ENCODE measurements at places on chromosomes 7 and 10.

DNA sequence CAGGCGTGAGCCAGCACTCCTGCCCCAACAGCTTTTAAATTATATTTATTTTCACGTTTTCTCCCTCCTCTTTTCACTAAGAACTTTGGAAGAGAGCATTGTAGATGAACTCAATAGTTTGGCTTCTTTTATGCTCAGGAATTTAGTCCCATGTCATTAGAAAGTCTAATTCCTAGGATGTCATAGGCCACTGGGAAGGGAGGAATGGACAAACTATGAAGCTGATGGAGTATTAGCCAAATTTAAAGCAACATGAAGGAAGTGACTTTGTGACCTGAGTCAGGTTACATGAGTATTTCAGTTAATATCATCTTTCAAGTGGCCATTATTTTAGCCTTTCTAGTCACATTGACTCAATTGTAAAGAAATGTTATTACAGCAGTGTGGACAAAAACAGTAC, 18.0 kb upstream of the OPN4 start:
- DNase-seq, result no peak

DNA sequence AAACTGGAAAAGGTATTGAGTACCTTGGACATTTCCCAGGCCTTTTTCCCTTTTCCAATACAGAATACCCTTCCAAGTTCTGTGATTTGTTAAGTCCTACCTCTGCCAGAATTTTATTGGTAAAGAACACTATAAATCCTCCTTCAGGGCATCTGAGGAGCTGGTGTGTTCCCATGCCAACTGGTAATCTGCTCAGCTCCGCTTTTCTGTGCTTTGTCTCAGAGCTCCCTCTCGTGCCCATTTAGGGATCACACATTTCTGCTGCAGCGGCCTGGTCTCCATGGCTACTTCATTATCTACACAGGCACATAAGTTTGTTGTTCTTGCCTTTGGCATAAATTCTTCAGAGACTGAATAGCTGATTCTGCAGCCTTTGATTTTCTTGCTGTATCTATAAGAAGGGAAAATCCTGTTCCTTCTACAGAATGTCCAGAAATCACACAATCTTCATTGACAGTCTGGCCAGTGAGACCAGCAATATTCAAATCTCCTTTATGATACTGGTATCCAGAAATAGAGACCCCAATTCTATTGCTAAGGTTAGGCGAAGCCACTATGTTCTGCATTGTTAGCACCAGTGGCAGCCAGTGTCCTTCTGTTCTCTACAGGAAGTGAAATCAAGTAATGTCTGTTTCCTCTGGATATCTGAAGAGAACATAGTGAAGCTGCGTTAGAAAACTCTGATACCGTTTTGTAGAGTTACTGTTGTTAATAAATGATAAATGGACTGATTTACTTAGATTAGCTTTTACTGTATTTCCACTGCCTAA, 51.9 kb downstream of the DENND11 start:
- peak; percentile 90 for DNase-seq

GRCh38 chr7:142790056-142790455, 19.3 kb downstream of the PRSS2 start:
- DNase-seq, result no peak

- DNase-seq, result no peak
Observed at GRCh38 chr10:118518095-118518494, 77.4 kb downstream of the PRLHR start.

DNA sequence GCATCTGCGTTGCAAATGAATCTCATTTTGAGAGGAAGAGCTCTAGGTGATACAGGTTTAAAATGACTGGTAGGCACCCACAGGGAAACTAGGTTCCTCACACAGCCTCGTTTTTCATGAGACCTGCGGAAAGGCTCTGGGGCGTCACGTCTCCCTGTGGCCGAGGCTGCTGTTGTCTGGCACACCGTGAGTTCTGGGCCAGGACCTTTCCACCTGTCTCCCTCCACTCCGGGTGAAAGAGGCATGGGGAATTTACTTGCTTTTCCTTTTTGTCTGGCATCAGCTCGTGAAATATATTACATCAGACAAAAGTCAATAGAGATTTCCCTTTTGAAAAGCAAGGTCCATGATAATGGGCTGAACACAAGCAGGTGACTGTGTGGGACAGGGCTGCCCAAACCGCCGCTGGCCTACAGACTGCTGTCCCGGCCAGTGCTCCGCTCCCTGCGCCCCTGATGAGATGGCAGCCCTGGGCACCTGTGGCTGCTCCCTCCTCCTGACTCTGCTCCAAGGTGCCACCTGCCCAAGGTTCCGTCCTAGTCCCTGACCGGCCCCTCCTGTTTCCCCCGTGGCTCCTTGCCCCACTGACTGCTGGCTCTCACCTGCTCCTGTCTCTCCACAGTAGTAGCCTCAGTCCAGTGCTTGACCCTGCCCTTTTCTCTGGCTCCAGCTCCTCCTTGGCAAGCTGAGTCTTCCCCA, 109.6 kb downstream of the NKX6-2 start:
- no peak for DNase-seq

- DNase-seq, result peak; percentile 89
Observed at GRCh38 chr10:3107426-3107961, 40.1 kb downstream of the PFKP start.

- DNase-seq, result no peak
Observed at GRCh38 chr10:27720529-27720928, 25.1 kb downstream of the MKX start.

DNA sequence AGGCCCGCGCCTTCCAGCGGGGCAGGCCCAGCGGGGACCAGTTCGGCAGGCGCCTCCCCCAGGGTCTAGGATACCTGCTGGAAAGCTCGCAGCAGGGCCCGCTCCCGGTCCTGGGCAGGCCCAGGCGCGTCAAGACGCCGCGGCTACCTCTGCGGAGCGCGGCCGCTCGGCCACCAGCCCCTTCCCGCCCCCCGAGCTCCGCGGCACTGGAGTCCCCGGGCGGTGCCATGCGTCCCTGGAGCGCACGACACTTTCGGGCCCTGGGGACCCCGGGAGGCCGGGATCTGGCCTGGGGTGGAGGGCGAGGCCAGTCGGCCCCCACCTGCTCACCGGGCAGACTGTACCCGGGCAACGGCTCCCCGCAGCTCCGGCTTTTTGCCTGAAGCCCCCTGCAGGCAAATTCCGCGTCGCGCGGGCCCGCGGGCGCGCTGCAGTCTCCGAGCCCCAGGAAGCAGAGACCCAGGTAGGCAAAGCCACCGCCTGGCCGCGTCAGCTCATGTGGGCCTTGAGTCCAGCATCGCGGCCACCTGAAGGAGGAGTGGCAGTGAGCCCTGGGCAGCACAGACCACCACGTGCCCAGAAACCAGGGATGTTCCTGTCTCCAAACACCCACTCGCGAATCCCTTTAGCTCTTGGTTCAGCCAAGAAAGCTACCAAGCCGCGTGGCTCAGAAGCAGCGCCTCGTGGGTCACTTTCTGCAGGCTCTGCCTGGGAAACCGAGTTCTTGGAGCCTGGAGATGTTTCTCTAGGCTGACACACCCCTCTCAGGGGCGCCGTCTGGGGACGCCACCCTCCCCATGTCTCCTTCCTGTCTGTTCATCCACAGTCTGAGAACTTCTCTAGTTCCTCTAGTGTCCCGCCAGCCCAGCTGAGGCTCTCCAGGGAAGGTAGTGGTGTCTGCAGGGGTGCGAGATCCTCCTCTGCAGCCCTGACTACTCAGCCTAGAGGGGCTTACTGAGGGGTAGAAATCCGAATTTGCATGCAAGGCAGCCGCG, 46.1 kb upstream of the APBB1IP start:
- DNase-seq, result no peak

DNA sequence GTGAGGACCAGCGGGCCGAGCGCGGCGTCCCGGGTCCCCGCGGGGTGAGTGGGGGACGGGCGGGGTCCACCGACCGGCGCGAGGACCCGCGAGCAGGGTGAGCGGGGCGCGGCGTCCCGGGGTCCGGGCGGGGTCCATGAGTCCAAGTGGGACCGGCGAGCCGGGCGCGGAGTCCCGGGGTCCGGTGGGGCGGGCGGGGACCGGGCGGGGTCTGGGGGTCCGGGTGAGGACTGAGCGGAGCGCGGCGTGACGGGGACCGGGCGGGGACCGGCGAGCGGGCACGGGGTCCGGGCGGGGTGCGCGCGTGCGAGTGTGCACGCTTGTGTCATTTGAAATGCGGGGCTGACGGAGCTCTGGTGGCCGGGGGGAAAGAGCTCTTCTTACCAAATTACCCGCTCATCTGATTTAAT, 765 bp downstream of the CELF2 start:
- no peak for DNase-seq

DNA sequence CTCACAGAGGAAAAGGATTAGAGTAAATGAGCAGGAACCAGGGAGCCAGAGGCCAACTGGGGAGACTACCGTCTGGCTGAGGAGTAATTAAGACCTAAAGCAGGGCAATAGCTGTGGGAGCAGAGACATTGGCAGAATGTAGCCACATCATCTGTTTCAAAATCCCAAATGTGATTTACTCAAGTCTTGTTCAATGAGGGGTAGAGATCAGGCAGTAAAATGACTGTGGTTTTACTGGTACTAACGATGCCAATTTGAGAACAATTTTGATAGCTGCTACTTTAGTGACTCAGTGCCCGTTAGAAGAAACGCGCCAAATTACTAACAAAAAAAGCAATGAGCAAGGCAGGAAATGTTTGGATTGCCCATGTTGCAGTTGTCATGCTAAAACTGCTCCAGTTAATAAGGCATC, 12.7 kb upstream of the MIOS start:
- peak; percentile 32 for DNase-seq

GRCh38 chr10:53314876-53315275, 542.3 kb upstream of the MBL2 start:
- peak; percentile 80 for DNase-seq

DNA sequence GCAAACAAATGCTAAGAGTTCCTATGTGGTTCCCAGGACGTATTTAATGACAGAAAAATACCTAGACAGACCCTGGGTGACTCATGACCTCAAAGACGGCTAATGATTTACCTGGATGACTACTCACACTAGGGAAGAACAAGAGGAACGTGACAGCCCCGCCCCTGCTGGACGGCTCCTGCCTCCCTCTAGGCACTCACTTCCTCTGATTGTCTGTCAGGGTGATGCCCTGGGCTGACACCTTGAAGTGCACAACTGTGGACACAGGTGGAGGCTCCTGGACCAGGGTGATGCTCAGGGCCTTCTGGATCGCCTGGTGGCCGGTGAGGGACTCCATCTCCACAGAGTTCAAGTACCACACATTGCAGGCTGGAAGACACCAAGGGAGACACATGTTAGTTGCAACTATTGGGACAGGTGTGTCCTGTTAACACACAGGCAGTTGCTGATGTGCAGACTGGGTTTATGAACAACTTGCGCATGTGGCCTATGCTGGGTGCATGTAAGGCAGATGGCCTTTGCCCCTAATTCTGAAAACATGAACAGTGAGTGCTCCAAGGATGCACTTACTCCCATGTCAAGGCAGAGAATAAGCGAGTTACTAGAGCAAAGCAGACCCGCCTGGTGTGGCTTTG, 298.3 kb downstream of the TNS3 start:
- DNase-seq, result no peak

DNA sequence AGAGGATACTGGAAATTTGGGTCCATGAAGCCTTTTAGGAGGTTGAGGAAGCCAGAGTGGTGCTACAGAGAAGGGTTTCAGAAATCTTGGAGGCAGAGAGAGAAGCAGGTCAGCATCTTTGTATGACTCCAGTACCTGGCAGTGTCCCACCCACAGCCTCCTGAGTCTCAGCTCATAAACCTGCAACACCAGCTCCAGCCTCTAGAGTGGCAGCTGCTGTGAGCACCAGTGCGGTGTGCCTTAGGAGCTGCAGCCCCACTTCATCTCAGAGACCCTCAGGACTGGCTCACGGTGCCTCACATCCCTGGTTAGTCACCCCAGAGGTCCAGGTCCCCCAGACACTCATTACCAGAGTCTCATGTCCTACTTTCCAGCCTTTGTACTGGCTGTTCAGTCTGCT, 84.8 kb upstream of the PRKAR2B start:
- DNase-seq, result no peak

DNA sequence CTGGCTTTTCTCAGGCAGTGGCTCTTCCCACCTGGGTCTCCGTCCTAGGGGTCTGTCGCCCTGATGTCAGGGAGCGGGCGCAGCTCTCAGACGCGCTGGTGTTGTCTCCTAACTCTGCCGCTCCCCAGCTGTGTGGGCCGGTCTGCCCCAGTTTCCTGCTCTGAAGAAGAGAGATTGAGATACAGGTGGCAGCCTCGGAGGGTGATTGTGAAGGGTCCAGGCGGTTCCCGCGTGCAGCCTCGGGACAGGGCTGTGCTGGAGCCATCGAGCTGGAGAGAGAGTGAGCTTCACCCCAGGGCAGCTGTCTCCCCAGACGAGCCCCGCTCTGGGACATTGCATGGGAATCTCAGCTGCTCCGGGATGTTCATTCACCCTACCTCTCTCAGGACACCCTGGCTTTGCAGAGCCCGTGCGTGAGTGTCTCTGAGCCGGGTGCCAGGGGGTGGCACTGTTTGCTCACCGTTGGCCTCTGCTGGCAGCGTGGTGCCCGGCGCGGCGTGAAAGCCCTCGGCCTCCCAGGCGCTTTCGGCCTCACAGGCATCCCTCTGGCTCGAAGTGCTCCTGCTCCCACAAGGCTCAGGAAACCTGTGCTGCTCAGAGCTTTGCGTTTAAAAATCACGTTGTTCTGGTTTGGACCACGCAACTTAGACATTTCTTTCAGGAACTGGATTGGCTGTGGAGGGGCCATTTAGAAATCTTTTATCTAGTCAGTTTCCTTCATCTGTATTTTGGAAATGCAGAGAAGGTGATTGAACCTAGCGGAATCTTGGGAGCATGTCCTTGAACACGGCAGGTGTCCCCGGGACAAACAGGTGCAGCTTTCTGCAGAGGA, 33.8 kb upstream of the ZFAND2A start:
- no peak for DNase-seq

GRCh38 chr10:70090013-70090412, 37.4 kb downstream of the MACROH2A2 start:
- no peak for DNase-seq

DNA sequence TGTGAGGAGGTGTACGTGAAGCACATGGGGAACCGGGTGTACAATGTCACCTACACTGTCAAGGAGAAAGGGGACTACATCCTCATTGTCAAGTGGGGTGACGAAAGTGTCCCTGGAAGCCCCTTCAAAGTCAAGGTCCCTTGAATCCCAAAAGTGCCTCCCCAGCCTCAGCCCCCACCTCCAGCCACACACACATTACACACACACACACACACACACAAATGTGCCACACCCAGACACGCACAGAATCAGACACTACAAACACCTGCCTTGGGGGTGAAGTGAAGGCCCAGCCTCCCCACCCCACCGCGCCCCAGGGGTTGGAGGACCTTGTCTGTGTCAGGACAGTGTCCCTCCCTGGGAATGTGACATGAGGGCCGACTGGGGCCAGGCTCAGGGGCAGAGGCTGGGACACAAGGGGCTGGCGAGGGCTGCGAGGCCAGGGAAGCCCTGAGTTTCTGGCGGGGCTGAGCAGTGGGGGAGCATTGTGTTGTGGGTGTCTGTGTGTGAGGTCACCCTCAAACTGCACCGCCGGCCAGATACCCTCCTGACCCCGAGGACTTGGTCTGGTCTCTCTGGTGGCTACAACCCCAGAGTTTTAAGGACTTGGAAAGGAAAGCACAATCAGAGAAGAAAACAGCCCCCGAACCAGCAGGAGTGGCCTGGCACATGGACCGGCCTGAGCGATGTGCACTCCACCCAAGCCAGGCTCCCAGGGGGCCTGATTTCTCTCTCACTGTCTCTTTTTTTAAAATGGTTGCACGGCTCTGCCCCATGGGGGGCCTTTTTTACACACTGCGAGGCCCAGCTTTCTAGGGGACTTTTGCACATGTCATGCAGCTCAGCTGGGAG, 4.0 kb upstream of the ATP6V1F start:
- DNase-seq, result no peak

Measured in fibroblast of the conjunctiva (primary cell).